ENCODE measurements at places on chromosomes 12 and 14.

- no peak for DNase-seq
Measured at GRCh38 chr12:94872971-94873733, 130.3 kb downstream of the NDUFA12 start.

- DNase-seq, result no peak
Measured at GRCh38 chr14:103555559-103556337, 6.7 kb downstream of the BAG5 start.

GRCh38 chr14:72701237-72701565 lies 192.7 kb downstream of the DPF3 start:
- DNase-seq, result no peak

DNA sequence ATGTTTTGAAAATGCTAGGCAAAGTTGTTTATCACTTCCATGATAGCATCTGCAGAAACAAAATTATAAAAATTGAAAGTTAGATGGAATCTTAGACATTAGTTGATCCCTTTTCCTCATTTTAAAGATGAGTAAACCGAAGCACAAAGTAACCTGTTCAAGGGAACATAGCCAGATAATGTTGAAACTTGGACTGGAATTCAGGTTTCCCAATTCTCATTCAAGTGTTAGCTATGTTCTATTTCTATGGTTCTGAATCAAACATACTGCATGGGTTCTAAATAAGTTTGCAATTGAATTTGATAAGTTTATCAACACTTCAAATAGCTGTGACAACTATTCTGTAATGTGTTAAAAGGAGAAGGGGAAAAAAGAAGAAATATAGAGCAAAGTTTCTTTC lies 122.4 kb upstream of the SOX5 start:
- no peak for DNase-seq

- no peak for DNase-seq
Measured at GRCh38 chr12:130236446-130236845, 74.2 kb downstream of the FZD10 start.

- DNase-seq, result no peak
Measured at GRCh38 chr12:4787965-4788364, 67.8 kb downstream of the GALNT8 start.

All from D721Med (cell line).